ENCODE measurements at places on chromosomes 2 and 18.

- no peak for DNase-seq
These were observed 116.4 kb downstream of the GBX2 start for GRCh38 chr2:236051806-236052205.

DNA sequence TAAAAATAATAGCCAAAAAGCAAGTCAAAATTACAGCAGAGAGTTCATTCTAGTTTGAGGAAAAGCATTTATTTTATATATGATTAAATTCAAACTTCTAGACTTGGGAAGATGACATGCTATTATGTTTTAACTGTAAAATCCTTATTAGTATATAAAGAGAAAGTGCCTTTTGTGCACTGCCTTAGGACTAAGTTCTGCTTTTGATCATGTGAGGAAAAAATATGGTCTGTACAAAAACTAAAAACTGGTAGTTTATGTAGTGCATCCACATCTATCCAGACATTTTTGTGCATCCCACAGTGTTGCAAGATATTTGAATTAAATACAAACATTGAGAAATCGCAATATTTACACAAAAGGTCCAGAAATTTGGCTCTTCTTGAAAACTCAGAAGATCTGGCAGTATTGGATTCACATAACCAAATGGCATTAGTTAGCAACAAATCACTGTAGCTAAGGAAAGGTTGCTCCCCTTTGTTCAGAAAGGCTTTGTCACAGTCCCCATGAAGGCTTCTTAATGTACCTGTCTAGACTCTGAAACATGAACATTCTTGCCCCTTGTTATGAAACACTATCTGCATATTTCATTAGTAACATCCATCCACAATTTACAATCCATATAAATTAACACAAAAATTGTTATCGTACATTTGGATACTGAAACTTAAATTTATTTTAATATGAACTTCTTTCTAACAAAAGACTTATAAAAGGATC, 2.2 kb downstream of the MMADHC start:
- no peak for DNase-seq

DNA sequence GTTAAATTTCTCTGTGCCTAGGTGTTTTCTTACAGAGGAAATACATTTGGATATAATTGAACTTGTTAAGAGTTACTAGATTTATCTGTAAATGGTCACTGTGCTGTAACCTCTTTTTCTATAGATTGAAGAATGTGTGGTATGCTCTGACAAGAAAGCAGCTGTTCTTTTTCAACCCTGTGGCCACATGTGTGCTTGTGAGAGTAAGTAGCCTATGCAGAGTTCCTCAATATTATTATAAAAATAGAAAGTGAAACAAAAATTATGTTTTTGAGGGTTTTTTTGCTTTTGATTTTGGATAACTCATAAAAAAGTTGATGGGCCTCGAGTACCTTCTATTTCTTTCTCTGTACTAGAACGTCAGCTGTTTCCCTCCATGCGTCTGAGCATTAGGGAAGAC, 112.4 kb downstream of the MIB1 start:
- DNase-seq, result no peak

DNA sequence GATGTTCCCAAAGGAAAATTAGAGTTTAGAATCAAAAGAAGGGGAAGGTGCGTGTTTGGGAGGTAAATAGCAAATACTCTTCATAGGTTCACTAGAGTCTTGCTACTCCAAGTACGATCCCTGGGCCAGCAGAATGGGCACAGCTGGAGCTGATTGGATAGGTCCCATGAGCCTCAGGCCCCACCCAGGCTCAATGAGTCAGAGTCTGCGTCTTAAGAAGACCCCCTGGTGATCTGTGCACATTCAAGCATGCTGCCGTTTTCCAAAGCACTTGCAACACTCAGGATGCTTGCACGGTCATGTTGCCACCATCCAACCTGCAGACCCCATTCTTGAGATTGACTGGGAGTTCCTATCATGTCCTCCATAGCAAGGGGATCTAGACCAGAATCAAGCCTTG, 40.5 kb downstream of the ABCG8 start:
- DNase-seq, result peak; percentile 34

DNA sequence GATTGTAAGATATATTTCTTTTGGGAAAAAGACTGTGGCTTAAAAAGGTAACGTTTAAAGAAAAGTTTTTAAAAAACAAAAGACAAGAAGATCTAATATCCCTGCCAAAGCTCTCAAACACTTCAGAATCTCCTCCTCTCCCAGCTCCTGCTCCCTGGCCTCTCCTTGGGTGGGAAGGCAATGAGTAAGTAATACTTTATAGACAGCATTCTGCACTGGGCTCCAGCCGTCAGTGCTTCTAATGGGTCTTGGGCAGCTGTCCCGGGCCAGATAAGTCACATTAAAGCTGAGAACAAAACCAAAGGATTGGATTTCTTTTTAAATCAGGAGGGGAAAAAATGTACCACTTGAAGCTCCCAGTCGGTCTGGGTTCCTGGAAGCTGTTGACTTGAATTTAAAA, 133.7 kb downstream of the ALPK2 start:
- DNase-seq, result no peak

DNA sequence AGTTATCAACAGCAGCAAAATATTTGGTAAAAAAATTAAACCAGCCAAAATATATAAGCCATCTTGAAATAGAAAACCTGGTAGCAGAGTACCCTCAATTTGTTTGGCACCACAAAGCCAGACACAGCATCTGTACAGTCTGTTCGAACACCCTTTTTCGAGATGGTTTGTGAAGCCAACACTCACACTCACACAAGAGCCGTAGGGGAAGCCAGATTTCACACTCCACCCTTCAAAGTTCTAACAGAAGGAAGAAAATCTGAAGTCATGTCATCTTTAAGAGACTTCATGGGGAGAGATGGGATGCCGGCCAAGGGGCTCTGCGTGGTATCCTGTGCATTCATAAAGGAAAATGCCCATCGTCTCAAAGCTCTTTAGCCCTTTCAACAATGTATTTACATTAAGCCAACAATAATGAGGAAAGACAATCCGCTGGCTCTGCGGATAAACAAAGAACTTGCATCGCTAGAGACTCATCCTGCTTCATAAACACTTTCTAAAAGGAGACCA, 451.5 kb upstream of the CHST9 start:
- no peak for DNase-seq

- no peak for DNase-seq
These were observed 59.4 kb downstream of the OSR1 start for GRCh38 chr2:19299032-19299431.

DNA sequence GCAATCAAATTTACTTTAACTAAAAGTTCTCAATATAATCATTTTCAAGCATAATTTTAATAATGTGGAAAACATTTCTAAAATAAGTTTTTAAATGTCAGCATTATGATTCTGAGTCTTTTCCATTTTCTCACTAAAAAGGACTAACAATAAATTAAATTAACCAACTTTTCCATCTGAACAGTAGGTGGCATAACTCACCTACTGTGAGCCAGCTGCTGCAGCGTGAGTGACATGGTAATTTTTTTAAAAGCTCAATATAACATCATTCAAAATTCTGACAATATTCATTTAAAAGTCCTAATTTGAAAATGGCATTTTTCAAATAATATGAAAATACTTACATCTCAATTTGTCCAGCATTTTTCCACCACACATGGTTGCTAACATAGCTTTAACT, 66.5 kb downstream of the DTNB start:
- DNase-seq, result no peak

- no peak for DNase-seq
These were observed 237 bp downstream of the SLC39A6 start for GRCh38 chr18:36128907-36129299.

DNA sequence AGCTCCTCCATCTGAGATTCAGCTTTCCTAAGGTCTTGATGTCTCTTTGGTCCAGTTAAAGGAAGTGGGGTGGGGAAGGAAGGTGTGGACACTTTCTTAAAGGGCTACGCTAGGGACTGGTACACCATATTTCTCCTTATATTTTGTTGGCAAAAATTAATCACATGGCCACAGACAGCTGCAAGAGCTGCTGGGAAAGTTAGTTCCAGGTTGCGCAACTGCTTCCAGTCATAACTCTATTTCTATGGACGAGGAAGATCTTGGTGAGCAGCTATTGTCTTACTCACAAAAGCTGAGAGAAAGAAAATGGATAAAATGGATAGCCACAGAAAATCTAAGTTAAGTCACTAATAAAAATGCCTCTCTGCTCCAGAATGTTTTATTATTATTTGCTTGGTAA, 60.7 kb upstream of the PPM1B start:
- DNase-seq, result no peak

DNA sequence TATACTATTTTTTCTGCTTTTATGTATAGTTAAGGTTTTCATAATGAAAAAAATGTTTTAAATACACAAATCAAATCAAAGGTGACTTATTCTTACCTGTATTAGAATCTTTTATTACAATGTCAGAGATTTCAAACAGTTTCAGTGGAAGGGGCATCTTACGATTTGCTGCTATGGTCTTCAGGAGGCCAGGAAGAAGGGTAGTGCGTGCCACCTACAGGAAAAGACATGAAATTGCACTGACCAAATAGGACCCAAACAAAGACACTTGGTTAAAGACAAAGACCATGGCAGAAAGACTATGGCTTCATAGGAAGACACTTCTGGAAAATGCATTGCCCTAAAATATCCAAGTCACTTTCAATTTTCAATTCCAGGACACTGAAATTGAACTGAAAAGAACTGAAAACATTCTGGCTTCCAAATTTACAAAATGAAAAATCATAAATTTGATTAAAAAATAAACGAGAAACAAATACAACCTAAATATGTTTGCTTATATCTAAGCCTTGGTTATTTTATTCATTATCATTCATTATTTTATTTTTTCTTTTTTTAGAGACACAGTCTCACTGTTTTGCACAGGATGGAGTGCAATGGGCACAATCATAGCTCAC, 42.1 kb downstream of the FARSB start:
- DNase-seq, result peak; percentile 15

GRCh38 chr2:47891369-47892337, 14.6 kb downstream of the FBXO11 start:
- no peak for DNase-seq

DNA sequence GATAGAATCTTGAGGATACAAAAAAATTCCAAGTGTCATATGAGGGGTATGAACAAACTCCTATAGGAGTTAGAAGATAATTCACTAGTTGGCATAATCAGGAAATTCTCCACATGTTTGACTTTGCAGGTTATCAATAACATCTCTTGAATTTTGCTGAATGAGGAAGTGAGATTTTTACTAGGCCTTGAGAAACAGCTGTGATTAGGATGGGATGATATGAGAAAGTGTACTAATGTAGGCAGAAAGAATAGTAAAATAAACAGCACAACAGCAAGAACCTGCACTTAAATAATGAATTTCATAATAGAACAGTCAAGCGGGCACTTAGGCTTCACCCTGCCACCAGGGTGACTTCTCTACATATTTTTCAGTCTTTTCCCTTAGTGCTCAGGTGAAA, 570.8 kb upstream of the CRIM1 start:
- DNase-seq, result no peak

DNA sequence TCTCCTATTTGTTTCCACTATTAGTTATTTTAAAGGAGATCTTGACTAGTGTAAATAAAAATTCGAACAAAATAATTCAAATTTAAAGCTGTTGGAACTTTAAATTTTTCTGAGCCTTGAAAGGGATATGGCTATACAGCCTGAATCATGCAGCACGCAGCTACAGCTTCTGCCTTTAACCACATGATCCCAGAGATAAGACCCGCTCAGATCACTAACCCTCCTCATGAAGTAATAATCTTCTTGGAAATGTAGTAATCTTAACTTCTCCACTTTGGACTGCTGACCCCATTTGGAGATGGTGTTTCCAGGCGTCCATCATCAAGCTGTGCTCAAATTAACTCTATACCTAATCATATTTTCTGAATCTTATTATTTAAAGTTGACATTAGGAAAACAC, 336.6 kb downstream of the DSC3 start:
- DNase-seq, result no peak

GRCh38 chr2:196839574-196839973, 30.4 kb upstream of the C2orf66 start:
- no peak for DNase-seq

DNA sequence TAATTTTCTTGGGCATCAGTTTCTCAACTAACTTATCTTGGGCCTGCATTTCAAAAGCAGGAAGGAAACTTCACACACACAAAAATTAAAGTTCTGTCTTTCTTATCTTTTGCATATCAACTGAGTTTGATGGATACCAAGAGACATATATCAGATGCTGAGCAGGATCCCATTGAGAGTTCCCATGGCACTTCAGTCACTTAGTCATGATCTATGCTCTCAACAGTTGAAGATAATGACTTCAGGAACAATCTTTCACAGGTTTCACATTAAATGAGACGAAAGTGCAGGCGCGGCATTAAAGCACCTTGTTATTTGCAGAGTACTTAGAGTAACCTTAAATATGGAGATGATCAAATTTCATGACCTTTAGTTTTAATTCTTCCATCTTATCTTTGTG, 2139.8 kb upstream of the CELF4 start:
- DNase-seq, result no peak

DNA sequence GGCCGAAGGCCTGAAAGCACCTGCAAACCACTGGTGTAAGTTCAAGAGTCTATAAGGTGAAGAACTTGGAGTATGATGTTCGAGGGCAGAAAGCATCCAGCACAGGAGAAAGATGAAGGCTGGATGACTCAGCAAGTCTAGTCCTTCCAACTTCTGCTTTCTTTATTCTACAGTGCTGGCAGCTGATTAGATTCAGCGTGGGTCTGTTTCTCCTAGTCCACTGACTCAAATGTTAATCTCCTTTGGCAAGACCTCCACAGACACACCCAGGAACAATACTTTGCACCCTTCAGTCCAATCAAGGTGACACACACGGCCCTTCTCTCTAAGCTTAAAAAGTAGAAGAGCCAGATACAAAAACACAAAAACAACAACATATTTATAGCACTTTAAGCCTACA, 43.4 kb downstream of the NMS start:
- DNase-seq, result no peak

DNA sequence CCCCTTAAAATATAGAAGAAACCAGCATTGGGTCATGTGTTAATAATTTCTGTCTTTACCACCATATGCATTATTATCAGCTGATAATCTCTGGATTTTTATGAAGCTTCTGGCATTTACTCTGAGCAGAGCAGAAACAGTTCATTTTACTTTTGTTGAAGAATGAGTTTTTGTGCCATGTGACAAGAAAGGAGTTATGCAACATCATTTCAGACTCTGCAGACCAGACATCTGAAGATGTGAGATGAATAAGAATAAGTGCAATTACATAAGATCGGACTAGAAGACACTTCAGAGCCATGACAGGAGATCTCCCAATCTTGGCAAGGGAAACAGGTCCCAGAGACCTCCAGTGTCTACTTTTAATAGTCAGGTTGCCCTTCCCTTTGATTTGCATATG, 869.4 kb upstream of the VRK2 start:
- no peak for DNase-seq

- DNase-seq, result no peak
These were observed 113.6 kb upstream of the TTC39C start for GRCh38 chr18:23900994-23901393.

GRCh38 chr2:22855761-22856184, 529.2 kb upstream of the KLHL29 start:
- DNase-seq, result no peak

- DNase-seq, result no peak
These were observed 71.2 kb downstream of the MEP1B start for GRCh38 chr18:32261003-32261402.

DNA sequence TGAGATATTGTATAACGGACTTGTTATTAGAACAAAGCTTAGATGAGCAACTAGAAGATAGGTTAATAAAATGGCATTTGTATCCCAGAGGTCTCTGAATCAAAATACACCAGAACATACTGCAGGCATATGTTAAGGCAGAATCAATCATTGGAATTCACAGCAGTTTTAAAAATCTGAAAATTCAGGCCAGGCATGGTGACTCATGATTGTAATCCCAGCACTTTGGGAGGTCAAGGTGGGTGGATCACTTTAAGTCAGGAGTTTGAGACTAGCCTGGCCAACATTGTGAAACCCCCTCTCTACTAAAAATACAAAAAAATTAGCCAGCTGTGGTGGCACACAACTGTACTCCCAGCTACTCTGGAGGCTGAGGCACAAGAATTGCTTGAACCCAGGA, 405.2 kb downstream of the ZEB2 start:
- no peak for DNase-seq

All from H54 (cell line).